ENCODE measurements at places on chromosomes 7 and 10. TPM values are rescaled to one million over a fixed set of nuclear protein-coding genes. Genes with fewer than 3 reads are reported as not detected.

PGAM2 gene
- total RNA-seq, result 1.1 TPM

NACAD gene
- total RNA-seq, result 0.68 TPM

- DNase-seq, result no peak
These were observed 45.1 kb upstream of the WDR11 start for GRCh38 chr10:120806081-120806480.

GRCh38 chr10:104317269-104317710 is 21.0 kb downstream of the ITPRIP start:
- DNase-seq, result no peak

DNA sequence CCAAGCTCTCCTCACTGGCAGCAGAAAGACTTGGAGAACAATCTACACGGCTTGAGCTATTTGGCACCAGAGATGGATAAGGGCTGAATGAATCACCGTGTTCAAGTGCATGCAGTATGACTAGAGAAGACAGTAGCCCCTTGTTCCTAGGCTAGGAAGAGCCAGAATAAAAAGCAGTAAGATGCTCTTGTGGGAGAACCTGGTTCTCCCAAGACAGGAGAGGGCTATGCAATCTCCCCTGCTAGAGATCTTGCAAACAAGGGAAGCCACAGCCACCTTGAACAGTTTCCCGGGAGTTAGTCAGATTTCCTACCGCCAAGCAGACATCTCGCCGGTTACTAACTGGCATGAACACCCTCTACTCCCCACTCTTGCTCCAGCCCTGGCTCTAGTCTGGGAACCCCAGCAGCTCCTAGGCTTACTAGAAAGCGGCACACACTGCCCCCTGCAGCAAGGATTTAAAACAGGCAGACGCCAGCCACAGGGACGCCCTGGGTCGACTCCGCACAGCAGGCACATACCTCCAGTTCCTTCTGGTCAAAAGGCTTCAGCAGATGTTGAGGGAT is 107.3 kb downstream of the SMURF1 start:
- no peak for DNase-seq

All from CD8-positive, alpha-beta T cell (primary cell).